ENCODE measurements at places on chromosomes 5 and 9. TPM values are rescaled to one million over a fixed set of nuclear protein-coding genes. Genes with fewer than 3 reads are reported as not detected.

- DNase-seq = peak; percentile 48
Measured at GRCh38 chr9:136228107-136228875, 17.3 kb downstream of the QSOX2 start.

DNA sequence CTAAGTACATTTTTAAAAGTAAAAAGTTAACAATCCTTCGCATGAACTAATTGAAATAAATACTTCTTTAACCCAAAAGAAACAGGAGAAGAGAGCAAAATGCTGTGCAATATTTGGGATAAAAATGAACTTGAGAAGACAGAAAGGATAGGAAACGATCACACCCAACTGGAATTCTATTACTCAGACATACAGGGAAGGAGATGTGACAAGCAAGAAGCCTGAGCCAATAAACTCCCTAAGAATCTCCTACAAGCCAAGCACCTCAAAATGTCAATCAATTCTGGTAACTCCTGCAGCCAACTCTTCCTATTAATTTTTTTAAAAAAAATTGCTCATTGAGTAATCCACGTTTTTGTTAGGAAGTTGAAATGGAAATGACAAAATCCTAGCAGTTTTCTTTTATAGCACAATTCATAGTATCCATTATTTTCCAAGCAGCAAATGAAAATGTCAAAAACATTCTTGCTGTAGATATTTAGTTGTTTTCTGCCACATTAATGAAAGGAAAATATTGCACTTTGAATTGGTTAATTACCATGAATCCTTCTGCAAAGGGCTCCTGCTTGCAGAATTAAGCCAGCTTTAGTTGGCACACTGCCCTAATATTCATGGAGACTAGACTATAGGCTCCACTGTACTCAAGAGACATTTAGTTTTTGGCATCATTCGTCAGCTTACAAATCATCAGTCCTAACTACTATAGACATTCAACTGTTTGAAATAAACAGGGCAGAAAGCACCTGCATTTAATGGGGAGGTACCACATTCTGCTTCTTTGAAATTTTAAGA is 89.0 kb downstream of the RFX3 start:
- peak; percentile 8 for DNase-seq

- DNase-seq = peak; percentile 8
Measured at GRCh38 chr9:94084314-94084713, at the start of gene PTPDC1. Gene PTPDC1, plus strand, starts transcription at chr9:94084464. Its CDS starts 67 bp downstream, at chr9:94084531.

Gene PCDHA11
- total RNA-seq = 0.12 TPM

Measured in endothelial cell of umbilical vein (primary cell).